ENCODE measurements at places on chromosomes 13 and 19.

DNA sequence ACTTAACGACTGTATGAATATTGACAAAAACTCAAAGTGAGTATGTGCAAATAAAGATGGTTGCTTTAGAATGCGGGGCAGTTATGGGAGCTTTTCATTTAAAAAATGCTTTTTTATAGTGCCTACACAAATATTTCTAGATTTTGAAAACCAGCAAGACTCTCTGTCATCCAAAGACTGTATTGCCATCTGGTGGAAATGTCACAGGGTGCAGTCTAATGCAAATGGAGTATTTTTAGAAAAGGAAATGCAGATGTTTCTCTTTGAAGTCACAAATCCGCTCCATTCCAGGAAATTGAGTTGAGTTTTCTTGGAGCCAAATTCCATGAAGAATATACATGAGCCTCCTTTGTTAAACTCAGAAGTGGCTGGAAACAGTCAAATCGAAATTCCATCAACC is 2.3 kb upstream of the C1QTNF9B start:
- peak; percentile 62 for DNase-seq

GRCh38 chr19:17334414-17335409 is at the start of gene ANO8:
Gene ANO8 (minus strand): TSS chr19:17334855. CDS start chr19:17334670, 185 bp downstream.
- DNase-seq, result peak; percentile 96

GRCh38 chr19:18469069-18469846 is 31.3 kb upstream of the ISYNA1 start:
- DNase-seq, result peak; percentile 59

DNA sequence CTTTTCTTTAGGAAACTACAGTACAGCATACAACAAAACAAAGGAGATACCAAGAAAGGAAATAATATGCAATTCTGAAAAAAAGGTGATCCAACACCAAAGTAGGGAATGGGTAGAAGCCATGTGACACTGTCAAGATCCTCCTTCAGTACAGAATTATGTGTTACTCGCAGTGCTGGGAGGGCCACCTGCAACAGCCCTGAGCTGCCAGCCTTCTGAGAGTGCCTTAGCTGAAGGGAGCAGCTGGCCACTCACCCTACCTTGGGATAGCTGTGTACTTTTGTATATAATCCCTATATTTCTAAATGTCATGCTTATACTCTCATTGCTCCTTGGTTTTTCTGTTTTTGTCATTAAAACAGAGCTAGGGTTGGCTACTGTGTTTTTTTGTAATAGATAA is 1518.2 kb upstream of the PCDH20 start:
- no peak for DNase-seq

- DNase-seq, result no peak
Measured at GRCh38 chr13:59477011-59477410, 686.7 kb downstream of the DIAPH3 start.
